ENCODE measurements at places on chromosomes 11 and 22.

GRCh38 chr22:25061605-25062376 lies 109.3 kb downstream of the KIAA1671 start:
- DNase-seq: no peak

DNA sequence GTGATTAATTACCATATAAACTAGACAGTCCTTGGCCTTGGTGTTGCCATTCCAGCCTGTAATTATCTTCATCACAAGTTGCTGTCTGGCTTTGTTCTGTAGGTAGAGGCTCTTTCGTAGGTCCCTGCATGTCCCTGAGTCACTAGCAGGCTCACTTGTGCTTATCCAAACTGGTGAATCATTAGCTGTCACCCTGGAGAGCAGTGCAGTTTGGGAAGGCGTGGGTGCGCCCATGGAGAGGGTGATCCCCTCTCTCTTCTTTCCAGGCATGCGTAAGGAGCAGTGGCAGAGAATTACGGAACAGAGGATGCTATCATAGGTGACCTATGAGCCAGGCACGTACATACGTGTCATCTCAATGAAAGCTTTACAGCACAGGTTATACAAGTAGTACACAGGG lies 11.0 kb upstream of the EHF start:
- DNase-seq: no peak

DNA sequence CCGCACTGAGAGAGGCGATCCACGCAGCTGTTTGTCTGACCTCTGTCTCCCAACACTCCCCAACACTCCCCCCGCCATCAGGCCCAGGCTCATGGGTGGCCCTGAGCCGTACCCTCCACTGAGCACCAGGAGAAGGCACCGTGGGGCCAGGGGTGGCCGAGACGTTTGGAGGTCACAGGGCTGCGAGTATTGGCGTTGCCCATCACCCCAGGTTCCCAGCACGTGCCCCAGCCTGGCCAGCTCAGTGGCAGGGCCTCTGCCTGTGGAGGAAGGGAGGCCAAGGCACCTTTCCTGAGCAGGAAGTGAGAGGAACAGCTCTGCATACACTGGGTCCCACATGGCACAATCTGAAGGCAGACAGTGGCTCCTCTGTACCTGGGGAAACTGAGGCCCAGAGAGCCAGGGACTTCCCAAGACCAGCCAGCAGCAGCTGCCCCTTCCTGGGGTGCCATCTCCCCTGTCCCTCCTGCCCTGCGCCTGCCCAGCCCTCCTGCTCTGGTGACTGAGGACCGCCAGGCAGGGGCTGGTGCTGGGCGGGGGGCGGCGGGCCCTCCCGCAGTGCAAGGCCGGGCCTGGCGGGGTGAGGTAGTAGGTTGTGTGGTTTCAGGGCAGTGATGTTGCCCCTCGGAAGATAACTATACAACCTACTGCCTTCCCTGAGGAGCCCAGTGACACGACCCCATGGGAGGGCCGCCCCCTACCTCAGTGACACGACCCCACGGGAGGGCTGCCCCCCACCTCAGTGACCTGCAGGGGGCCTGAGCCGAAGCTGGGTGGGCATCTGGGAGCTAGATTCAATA lies 37.0 kb upstream of the PPARA start:
- no peak for DNase-seq

DNA sequence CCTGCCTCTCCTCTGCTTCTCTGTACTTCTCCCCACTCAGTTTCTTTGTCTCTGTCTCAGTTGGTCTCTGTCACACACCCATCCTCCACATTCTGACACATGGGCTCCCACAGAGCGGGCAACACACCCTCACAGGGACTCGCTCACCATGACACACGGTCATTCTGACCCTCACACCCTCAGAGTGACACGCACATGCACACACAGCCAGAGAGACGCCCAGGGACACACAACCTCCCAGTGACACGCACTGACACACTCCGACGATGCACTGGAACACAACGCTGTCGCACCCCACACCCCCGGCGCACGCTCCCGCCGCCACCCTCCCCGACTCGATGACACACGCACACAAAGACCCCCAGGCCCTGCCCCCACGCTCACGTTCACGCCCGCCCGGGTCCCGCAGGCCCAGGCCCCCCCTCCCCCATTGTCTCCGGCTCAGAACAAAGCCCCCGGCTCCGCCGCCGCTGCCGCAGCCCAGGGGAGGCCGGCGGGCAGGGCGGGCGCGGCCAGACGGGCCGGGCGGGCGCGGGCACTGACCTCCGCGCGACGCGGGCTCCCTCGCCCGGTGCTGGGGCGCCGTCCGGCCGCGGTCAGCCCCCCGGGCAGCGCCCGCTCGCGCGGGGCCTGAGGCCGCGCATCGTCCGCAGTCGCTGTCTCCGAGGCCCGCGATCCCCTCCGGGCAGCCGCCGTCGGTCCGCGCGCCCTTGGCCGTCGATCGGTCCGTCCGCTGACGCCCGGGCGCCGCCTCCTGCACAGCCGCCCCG lies 404 bp downstream of the DCHS1 start:
- no peak for DNase-seq

GRCh38 chr11:32829680-32830412 lies at the start of gene PRRG4:
Gene PRRG4, plus strand, starts transcription at chr11:32829927. Its CDS starts 603 bp downstream, at chr11:32830530.
- DNase-seq: peak; percentile 13

- DNase-seq: no peak
These were observed 55.5 kb downstream of the FAM76B start for GRCh38 chr11:95734009-95734572.

- DNase-seq: no peak
These were observed 193.8 kb downstream of the DDX10 start for GRCh38 chr11:108858622-108859021.

DNA sequence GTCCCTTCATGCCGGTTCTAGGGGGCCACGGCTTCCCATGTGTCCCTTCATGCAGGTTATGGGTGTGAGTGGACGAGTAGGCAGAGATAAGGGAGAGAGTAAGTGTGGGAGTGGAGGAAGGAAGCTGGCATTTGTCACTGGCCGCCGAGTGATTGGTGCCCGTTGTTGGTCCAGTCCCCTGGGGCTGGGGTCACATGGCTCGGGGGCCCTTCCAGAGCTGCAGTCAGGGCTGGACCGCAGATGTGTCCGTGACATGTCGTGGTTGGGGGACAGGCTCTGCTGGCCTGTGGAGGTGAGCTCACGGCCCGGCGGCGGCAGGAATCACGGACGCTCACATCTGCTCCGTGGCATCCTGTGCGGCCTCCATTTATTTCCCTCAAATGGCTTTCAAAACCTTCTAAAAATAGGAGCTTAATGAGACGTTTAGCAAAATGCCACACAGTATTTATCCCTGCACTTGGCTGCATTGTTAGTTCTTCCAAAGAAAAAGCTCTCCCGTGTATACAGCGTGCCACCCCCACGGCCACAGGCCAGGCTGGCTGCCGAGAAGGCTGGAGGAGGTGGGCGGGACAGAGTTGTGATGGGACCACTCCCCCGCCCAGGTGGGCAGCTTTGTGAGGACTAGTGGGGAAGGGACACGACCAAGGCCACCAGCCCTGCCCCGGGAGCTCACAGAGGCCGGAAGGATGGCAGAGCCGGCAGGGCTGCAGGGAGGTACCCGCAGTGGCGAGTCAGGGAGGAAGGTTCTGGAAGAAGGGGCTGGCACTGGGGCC lies 386.7 kb downstream of the TBC1D22A start:
- no peak for DNase-seq

GRCh38 chr11:80330264-80330663 lies 889.4 kb upstream of the TENM4 start:
- no peak for DNase-seq

GRCh38 chr11:72308226-72309073 lies 64.5 kb upstream of the PHOX2A start:
- DNase-seq: peak; percentile 31

- DNase-seq: no peak
These were observed 26.9 kb upstream of the TESMIN start for GRCh38 chr11:68778205-68778604.

GRCh38 chr11:64742889-64743590 lies 902 bp downstream of the RASGRP2 start:
- DNase-seq: no peak

DNA sequence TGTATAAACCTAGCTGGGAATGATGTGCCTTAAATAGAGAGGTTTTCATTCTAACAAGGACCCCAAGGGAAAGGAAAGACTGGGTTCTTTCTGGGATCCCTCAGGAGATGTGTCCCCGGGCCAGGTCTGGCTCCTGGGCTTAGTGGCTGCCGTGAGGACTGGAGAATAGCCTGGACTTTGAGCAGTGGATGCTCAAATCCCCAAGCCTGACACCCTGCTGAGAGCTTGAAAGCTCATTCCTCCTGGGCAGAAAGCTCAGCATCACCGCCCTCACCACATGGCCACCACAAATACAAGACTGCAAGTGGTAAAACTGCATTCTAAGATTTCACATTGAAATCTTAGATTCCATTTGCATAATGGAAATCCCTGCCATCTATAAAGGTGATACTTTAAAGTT lies 79.4 kb upstream of the NARS2 start:
- DNase-seq: no peak

DNA sequence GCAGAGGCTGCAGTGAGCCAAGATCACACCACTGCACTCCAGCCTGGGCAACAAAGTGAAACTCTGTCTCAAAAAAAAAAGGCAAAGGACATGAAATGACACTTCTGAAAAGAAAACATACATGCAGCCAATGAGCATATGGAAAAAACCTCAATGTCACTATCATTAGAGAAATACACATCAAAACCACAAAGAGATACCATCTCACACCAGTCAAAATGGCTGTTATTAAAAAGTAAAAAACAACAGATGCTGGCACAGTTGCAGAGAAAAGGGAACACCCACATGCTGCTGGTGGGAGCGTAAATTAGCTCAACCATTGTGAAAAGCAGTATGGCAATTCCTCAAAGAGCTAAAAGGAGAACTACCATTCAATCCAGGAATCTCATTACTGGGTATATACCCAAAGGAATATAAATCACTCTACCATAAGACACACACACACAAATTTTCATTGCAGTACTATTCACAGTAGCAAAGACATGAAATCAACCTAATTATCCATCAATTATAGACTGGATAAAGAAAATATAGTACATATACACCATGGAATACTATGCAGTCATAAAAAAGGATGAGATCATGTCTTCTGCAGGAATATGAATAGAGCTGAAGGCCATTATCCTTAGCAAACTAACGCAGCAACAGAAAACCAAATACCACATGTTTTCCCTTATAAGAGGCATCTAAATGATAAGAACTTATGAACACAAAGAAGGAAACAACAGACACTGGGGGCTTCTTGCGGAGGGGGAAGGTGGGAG lies 15.7 kb upstream of the C11orf58 start:
- DNase-seq: no peak

- no peak for DNase-seq
These were observed 33.9 kb downstream of the CCDC83 start for GRCh38 chr11:85889108-85889507.

GRCh38 chr11:112179601-112180000 lies 4.3 kb downstream of the BCO2 start:
- no peak for DNase-seq

DNA sequence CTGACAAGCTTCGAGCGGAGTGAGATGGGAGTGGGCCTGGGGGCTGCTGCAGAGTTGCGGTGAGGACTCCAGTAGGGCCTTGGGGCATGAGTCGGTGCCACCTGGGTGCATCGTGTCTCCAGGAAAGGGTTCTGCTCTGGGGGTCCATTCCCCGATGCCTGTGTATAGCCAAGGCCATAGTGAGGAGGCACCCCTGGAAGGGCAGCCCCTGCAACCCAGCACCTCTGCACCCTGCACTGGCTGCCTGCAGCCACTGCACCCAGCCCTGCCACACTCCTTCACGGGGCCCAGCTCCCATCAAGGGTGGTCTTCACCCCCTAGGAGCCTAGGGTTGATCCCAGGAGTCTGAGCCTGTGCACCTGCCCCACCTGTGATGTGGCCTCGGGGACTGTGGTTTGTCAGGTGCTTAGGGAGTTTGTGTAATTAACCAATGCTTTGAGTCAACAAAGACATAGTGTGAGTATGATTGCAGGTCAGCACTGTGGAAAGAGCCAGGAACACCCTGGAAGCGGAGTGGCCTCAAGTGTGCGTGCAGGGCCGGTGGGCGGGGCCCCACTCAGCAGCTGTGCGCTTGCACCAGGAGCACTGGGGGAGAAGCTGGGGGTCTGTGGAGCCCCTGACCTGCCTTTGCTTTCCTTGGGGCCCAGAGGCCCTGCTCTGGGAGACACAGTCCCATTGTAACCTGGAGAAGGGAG lies 1299.3 kb downstream of the BRD1 start:
- no peak for DNase-seq

DNA sequence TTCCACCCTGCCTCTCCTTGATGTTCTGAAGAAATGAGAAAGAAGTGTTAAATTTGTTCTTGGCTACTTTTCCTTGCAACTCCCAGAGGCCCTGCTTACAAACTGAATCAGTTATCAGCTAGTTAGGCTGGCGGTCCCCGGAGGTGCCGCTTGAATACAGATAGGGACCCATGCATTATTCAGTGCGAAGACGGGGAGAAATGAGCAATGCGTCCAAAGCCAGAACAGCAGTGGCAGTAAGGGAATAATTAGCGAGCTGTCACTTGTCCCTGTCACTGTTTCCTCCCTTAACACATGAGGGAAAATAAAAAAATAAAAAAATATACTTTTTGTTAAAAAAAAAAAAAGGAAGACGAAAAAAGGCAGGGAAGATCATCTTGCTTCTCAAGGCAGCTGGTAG lies 528.1 kb downstream of the MN1 start:
- no peak for DNase-seq

- DNase-seq: no peak
These were observed 5.2 kb upstream of the PLET1 start for GRCh38 chr11:112265659-112266409.

GRCh38 chr11:130715085-130715876 lies 201.0 kb downstream of the SNX19 start:
- DNase-seq: no peak

GRCh38 chr11:74001822-74002286 lies 7.0 kb downstream of the UCP3 start:
- no peak for DNase-seq

- DNase-seq: no peak
These were observed at the start of gene ME3 for GRCh38 chr11:86672007-86672621. Gene ME3, minus strand, starts transcription at chr11:86672616.

GRCh38 chr11:17267576-17267975 lies 9.0 kb upstream of the NUCB2 start:
- DNase-seq: no peak

DNA sequence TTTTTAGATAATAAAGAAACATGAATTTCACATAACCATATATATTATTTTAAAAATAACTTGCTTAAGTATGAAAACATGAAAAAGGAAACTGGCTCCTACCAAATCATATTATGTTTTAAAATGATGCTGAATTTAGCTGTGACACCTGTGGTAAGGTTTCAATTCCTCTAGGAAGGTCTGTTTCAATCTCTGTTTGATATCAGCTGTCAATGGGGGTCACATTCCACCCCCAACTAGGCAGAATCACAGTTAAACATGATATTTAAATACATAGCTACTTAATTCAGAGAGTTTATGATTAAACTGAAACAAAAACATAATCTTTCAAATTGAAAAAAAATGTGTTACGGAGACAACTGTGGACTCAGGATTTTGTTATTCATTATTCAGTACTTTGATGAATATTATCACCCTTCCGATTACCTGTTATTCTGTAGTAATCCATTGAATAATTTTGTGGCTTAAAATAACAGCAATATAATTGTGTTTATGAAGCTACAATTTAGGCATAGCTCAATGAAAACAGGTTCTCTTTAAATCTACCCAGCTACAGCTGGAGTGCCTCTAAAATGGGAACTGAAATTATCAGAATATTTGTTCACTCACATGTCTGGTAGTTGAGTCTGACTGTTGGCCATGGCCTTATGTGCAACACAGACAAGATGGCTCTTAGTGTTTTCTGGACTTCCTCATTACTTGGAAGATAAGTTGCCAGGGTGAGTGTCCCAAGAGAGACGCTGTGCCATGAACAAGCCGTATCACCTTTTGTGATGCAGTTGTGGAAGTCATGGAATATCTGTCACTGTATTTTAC lies 244.6 kb upstream of the ANO3 start:
- no peak for DNase-seq

All from hypothalamus (tissue), 51 donors.